Activated CD4-positive, alpha-beta T cell treated with anti-CD3 and anti-CD28 coated beads, Interleukin-2, Interleukin-4, amounts not matched to agents 100 ng/mL and 50 ng/mL, durations not matched to agents 16 hours and 8 hours (primary cell): ENCODE measurements at places on chromosomes 11 and 22.
A peak's percentile ranks its signal among the peaks of the same experiment; 100 is the strongest.

DNA sequence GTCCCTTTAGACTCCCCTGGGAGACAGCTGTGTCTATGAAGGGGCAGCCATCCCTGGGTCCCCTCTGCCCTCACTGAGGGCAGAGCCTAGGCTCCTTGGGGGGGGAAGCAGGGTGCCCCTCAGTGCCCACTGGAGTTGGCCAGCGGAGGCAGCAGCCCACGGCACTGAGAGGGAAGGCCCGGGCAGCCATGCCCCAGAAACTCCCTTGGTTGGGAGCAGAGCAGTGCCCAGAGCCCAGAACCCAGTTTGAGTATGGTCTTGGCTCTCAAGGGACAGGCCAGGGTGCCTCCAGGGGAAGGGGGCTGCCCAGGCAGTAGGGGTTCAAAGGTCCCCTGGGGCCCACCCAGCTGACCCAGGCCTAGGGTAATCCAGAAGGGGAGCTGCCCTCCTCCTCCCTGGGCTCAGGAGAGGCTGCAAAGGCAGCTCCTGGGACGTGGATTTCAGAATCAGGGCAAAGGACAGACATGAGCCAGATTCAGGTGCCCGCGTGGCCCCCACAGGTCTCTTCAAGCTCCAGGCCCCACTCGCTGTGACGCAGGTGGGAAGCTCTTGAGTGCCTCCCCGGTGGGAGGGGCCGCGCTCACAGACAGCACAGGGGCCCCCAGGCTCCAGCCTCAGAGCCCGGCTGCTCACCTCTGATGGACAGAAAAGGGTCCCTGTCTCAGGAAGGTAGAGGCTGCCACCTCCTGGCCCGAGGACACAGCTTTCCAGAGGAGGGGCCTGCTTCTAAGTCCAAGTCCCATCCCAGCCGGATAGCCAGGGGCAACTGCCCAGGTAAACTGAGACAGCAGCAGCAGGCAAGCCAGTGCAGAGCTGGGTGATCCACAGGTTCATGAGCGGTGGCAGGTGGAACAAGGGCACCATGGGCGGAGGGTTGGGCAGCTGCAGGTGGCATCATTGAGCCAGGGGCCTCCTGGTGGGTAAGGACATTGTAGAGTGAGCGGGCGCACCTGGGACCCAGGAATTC is 2.6 kb downstream of the C11orf21 start:
- DNase-seq: no peak

- DNase-seq: no peak
Observed at GRCh38 chr11:86177302-86177701, 67.3 kb upstream of the EED start.

DNA sequence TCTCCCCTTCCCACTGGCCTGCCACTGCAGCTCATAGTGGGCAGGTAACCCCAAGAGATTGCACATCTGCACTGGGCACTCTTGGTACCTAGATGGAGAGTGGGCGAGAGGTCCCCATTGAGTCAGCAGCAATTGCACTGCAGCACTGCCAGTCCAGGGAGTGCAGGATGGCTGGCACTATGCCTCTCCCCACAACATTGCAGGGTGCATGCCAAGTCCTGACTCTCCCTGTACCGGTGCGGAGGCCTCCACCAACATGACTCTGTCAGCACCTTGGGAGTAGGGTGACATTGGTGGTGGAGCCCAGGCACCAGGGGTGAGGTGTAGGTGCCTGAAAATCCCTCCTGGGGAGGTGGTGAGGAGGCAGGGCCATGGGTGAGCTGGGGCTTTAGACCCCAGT is 82.2 kb downstream of the TRAF6 start:
- DNase-seq: no peak

GRCh38 chr11:70510106-70510505 is 111.8 kb downstream of the CTTN start:
- DNase-seq: no peak

GRCh38 chr11:129259931-129260348 is 67.8 kb upstream of the ARHGAP32 start:
- DNase-seq: no peak

- DNase-seq: no peak
Observed at GRCh38 chr11:88434333-88434976, 96.9 kb upstream of the CTSC start.

GRCh38 chr22:27073601-27074425 is 416.4 kb downstream of the MIAT start:
- no peak for DNase-seq

- DNase-seq: no peak
Observed at GRCh38 chr11:112554586-112554985, 293.9 kb upstream of the PLET1 start.

- no peak for DNase-seq
Observed at GRCh38 chr22:27554841-27555456, 246.6 kb downstream of the MN1 start.

GRCh38 chr11:19907008-19907579 is 194.5 kb downstream of the NAV2 start:
- no peak for DNase-seq

DNA sequence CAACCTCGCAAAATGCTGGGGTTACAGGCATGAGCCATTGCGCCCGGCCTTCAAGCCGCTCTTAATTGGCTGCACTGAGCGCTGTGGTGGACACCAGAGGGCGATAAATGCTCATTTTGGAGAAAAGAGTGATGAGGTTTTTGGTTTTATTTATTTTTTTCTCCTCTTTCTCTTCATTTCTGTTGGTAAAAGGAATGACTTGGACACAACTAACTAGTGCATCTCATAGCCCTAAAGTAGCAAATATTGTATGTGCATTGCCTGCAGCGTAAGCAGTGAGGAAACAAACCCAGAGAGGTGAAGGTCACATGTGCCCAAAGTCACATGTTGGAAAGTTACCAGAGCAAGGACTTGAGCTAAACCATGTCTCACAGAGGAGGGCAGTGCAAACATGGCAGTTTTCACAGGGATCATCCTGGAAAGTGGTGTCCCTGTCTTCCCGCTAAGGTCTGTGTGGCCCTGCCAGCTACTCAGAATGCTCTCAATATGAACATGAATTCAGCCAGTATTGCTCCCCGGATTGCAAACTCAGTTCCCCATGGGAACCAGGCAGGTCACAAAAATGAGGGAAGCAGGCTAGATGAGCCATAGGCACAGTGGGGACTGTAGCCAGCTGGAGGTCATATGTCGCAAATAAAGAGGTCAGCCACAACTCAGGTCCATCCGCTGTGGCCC is 8.6 kb upstream of the CD82 start:
- peak; percentile 65 for DNase-seq

DNA sequence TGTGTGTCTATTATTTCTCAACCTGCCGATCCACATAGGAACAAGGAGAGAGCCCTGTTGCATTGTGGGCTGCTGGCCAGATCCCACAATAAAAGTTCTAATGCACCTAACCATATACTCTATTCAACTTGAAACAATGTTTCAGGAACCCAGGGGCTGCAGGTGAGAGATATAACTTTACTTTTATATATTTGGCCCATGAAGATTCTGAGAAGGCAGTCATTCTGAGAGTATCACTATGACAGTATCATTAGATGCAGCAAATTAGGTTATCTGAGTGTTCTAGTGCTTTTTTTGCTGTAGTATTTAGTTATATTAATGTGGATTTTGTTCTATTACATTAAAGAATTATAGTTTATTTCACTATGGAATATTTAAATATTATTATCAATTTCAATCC is 655.1 kb upstream of the ARHGAP42 start:
- peak; percentile 10 for DNase-seq

- no peak for DNase-seq
Observed at GRCh38 chr22:19678949-19679521, 35.3 kb upstream of the SEPTIN5 start.

DNA sequence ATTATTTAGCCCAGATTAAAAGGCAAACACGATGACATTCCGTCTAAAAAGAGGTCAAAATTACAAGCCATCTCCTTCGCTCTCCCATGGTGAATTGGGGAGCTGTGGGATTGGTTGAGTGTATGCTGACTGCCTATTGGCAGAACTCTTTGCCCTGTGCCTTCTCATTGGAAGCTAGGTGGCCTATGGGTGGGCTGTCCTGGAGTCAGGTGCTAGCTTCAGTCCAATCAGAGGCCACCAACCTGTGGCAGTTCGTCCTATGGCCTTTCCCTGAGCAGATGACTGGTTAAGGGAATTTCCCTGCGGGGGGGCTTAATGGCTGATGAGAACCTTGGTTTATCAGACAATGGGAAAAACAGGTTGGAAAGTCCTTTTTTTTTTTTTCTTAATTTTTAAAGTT is 3.2 kb upstream of the MTMR3 start:
- no peak for DNase-seq

DNA sequence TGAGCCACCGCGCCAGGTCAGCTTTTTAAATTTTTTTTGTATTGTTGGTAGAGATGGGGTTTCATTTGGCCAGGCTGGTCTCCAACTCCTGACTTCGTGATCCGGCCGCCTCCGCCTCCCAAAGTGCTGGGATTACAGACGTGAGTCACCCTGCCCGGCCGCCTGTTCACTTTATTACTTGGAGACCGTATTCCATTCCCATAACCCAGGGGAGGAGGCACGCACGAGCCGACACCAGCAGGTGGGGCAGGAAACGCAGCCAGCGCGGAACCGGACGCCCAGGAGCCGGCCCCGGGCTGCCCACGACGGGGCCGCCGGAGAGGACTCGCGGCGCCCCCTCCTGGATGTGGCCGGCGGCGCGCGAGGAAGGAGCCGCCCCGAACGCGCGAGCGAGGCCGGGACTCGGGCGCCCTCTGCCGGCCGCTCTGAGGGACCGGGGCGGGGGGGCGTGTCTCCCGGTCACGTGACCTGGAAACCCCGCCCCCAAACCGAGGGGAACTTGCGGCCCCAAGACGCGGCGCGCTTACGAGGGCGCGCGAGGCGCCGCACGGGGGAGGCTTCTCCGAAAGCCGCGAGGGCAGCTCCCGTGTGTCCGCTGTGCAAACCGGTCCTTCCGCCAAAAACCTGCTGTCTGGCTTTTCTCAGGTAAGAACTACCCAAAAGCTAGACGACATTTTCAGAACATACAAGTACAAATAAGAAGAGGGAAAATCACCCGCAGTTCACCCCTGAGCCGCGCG is 11.6 kb upstream of the RNH1 start:
- DNase-seq: peak; percentile 89

GRCh38 chr11:117690484-117691217 is 106.4 kb downstream of the DSCAML1 start:
- no peak for DNase-seq

DNA sequence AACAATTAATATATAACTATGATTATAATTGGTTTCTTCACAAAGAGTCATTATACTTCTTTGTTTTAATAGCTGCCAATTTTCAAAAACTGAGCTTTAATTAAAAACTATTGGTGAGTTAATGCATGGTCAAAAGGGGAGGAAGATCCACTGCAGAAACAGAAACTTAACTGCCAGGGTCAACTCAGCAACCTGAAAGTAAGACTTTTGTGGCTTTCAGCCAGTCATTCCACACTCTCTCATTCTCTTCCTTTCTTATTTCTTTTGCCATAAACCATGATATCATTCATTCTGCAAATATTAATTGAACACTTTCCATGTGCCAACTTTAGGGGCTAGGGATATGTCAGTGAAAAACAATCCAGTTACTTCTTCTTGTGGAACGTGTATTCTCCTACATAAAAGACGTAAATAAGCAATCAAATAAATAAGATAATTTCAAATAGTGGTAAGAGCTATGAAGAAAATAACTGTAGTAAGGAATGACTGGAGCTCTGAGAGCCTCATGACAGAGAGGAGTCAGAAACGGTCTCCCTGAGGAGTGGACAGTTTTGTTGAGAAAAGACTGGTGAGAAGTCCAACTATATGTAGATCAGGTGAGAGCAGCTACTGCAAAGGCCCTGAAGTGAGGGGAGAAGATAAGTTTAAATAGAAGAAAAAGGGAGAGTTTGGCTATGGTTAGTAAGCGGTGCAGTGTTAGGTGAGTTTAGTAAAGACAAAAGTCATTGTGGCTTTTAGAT is 130.5 kb downstream of the GRIA4 start:
- no peak for DNase-seq

GRCh38 chr11:94649964-94650623 is 82.9 kb downstream of the PIWIL4 start:
- no peak for DNase-seq

GRCh38 chr11:58647866-58648265 is 25.4 kb downstream of the CNTF start:
- DNase-seq: no peak

DNA sequence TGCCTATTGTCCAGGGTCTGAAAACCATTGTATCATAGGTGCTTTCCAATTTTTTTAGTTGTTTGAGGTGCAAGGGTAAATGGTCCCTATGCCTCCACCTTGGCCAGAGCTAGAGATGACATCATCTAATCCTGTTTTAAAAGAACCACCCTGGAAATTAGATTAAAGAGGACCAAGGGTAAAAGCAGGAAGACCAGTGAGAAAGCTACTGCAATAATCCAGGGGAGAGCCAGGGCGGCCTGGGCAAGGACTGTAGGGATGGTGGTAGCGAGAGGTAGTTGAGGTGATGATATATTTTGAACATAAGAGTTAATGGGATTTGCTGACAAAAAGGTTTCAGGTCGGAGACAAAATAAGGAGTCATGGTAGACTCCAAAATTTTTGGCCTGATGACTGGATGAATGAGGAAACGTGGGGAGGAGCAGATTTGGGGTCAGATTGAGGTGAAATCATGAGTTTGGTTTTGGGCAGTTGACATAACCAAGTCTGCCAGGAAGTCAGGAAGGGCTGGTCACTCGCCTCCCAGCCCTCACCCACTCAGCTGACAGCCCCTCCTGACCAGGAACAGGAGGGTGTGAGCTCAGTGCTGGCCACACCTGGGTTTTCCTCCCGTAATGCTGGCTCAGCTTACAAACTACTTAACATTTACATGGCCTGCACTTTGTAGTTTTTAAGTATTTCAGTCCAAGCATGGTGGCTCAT is 23.0 kb downstream of the SCN4B start:
- DNase-seq: no peak

DNA sequence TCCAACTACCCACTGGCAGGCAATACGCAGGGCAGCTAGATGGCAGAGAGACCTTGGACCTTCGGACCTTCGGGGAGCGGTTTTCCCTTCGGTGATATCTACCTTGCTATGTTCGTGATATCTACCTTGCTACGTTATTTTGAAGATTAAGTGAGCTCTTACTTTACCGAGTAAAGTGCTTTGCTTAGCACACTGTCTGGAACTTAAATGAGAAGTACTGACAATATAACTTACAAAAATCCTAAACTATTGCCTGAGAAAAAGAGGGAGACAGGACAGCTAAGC is 1.0 kb upstream of the PRDM10 start:
- DNase-seq: no peak

DNA sequence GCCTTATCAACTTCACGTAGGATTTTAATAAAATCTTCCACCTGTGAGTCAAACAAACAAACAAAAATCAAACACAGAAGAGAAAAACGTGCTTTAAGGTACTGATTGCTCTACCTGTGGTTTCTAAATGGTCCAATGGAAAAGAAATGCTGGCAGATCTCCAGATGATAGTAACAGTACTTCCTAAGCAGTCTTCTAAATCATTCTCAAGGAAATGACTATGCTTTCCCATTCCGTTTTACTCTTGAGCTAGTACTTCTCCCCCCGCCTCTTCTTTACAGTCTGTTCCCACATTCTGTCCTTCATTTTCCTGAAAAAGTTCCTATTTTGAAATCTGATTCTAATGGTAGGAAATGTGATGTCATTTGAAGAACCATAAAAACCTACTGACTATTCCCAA is 25.4 kb downstream of the SAAL1 start:
- DNase-seq: no peak
